ENCODE measurements at places on chromosomes 1 and 21.

GRCh38 chr1:217010253-217010652, 287.0 kb upstream of the ESRRG start:
- no peak for DNase-seq

GRCh38 chr21:43287795-43288755, 119.3 kb downstream of the CRYAA start:
- no peak for DNase-seq

GRCh38 chr1:58983162-58983561, 199.3 kb upstream of the JUN start:
- DNase-seq: no peak

- no peak for DNase-seq
Measured at GRCh38 chr1:19061343-19061742, 104.9 kb upstream of the IFFO2 start.

DNA sequence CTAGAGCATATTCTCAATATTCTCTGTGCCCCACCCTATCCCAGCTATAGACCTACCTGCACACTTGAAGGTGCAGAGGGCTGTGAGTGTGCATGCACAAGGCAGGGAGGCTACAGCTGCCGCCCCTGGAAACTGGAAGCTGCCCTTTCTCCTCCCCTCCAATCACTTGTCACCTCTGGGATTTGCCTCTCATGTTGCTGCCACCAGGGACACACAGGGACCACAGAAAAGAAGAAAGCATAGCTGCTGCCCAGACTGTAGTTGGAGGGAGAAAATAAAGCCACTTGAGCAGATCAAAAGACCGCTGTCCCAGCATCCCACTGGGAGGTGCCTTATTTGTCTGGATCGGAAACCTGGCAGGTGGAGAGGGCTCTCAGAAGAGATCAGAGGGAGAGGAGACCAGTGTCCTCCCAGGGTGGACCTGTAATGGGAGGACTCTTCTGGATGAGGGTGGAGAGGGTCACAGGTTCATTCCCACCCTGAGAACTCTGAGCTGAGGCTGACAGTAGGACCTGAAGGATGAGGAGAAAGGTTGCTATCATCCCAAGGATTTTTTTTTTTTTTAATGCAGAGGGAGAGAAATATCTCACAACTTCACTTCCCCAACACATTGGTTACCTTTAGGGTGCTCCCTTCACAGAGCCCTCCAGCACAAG, 7.6 kb upstream of the INPP5B start:
- no peak for DNase-seq

- DNase-seq: no peak
Measured at GRCh38 chr1:35565742-35566133, 7.4 kb upstream of the TFAP2E start.

- DNase-seq: no peak
Measured at GRCh38 chr1:2556678-2557481, 709 bp downstream of the TNFRSF14 start.

- no peak for DNase-seq
Measured at GRCh38 chr1:167291539-167292185, 71.0 kb downstream of the POU2F1 start.

GRCh38 chr1:47031585-47031984, 8.1 kb downstream of the CYP4X1 start:
- no peak for DNase-seq

- DNase-seq: no peak
Measured at GRCh38 chr1:37752213-37752582, 12.7 kb downstream of the EPHA10 start.

- DNase-seq: no peak
Measured at GRCh38 chr21:31490443-31490842, 146.4 kb upstream of the TIAM1 start.

- no peak for DNase-seq
Measured at GRCh38 chr21:20997311-20997635, 936 bp upstream of the NCAM2 start.

GRCh38 chr1:145962157-145963102, 1.9 kb downstream of the ANKRD34A start:
- DNase-seq: no peak

- DNase-seq: no peak
Measured at GRCh38 chr1:97461782-97462181, 459.1 kb downstream of the DPYD start.

DNA sequence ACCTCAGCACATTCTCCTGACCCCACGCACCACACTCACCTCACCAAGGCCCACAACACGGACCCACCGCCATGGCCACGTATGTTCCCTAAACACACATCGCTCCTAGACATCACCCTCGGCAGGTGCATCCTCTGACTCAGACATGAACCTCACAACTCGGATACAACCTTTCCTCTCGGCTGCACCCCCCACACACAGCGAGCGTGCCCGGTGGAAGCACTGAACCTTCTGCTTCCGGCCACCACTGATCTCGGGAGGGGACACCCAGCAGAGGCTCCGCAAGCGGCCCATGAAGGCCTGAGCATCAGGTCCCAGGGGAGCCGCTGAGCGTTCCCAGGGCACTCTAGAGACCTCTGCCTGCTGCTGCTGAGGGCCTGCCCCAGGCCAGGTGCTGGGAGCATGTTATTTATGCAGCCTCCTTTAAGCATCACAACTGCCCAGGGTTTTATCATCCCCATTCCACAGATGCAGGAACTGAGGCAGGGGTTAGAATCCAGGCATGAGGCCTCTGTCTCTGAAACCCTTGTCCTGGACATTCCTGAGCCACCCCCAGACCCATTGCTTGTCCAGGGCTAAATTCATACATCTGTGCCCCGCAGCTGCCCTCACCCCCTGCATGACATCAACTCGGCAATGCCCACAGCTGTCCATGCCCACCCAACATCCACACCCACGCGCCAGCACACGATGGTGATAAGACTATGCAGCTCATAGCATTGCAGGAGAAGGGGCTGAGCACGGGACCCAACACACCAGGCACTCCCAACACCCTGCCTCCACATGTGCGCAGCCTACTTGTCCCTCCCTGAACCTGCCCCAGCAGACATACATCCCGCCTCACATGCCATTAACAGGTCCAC, 27.0 kb downstream of the SDC3 start:
- no peak for DNase-seq

GRCh38 chr1:9316080-9316444, 23.4 kb downstream of the SPSB1 start:
- no peak for DNase-seq

DNA sequence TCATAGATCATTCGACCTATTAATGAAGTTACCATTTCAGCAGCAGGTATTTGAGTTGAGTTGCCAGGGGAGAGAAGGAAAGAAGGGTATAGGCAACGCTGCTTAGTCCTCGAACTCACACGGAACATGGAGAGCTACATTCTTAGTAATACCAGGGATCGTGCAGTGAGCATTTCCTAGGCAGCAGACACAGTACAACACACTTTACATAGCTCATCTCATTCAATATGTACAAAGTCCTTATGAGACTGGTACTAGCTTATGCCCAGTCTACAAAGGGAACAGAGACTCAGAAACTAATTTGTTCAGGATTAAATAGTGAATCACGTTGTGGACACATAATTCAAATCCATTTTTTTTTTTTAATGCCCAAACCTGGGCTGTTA, 25.6 kb downstream of the IRF2BP2 start:
- DNase-seq: no peak

DNA sequence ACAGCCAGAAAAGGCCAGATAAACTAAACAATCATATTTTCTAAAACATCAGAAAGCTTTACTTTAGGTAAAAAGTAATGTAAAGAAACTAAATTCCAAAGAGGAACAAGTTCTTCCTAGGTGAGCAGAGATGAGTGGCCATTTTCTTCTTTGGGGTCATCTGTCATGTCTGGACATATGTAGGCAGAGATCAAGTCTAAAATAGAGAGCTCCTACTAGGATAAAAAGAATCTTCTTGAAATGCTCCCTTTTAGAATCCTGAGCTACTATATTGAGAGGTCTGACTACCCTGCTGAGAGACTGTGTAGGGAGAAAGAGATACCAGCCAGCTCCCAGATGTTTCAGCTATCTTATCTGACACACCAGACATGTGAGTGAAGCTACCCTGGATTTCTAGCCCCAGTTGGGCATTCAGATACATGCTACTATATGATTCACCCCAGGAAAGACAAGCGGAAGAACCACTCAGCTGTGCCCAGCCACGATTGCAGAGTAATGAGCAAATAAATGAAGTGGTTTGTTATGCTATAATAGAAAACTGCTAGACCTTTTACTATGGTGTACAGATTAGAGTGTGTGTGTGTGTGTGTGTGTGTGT, 80.1 kb downstream of the TTLL7 start:
- DNase-seq: no peak

DNA sequence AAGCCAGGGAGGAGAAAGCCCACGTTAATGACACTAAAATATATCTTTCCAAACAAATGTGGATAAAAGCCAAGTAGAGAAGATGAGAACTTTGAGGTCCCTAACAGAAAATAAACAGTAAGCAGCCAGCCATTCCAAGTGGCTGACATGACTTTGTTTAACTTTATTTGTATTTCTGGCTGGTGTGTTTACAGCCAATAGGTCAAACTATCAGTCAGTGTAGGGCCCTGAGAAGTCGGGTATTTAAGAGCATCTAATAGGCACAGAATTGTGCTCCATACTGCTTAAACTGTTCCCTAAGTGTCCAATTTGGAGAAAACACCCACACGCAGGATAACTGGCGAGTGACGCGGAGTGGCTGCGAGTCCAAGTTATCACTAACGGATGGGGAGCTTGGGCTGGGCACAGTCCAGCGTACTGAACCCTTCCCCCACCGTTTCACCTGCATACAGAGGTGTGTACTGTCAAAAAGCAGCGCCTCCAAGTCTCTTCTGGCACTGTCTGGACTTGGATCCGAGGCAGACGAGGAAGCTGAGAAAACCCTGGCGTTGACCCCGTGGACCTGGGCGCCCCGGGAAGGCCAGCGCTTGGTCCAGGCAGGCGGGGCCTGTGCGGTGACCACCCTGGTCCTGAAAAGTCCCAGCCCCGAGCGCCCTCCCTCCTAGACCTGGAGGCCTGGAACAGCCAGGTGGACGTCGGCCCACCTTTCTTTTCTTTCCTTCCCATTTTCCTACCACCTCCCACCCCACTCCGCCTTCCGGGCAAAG, 662 bp upstream of the LGALS8 start:
- no peak for DNase-seq

DNA sequence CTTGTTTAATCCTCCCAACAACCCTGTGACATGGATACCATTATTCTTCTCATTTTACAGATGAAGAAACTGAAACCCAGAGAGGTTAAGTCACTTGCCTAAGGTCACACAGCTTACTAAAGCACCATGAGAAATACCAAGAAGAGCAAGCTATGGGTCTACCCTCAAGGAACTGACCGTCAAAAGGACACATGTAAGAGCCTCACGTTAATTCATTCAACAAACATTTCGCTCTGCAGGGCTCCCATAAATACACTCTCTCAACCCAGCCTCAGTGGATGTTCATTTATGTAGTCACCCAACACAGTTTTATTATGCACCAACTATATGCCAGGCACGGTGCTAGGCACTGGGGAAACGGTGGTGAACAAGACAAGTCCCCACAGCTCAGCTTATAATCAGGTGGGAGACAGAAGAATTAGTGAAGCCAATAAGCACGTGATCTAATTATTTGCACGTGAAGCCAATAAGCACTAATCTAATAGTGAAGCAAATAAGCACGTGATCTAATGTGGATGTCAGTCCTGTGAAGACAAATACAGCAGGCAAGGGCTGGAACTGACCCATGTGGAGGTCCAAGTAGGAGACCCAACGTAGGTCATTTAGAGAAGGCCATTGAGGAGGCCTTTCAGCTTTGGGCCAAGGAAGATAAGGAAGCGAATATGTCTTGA, 52.1 kb upstream of the ZBTB40 start:
- no peak for DNase-seq

DNA sequence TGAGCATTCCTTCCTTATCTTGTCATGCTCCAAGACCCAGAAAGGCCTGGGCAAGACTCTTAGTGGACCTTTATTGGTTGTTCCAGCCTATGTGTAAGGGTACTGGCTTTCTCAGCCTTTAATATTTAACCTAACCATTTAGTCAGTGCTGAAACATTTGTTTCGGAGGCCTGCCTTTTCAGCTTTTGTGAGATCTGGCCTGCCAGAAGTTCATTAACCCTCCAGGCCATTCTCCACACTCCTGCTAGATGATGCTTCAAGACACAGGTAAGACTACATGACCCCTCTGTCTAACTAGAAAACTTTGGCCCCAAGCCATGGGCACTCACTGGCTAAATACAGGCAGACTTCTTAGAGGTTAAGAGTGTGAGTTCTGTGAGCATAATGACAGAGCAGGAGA, 138.4 kb upstream of the ZP4 start:
- no peak for DNase-seq

GRCh38 chr21:46067505-46068201, 30.3 kb upstream of the COL6A2 start:
- DNase-seq: no peak

DNA sequence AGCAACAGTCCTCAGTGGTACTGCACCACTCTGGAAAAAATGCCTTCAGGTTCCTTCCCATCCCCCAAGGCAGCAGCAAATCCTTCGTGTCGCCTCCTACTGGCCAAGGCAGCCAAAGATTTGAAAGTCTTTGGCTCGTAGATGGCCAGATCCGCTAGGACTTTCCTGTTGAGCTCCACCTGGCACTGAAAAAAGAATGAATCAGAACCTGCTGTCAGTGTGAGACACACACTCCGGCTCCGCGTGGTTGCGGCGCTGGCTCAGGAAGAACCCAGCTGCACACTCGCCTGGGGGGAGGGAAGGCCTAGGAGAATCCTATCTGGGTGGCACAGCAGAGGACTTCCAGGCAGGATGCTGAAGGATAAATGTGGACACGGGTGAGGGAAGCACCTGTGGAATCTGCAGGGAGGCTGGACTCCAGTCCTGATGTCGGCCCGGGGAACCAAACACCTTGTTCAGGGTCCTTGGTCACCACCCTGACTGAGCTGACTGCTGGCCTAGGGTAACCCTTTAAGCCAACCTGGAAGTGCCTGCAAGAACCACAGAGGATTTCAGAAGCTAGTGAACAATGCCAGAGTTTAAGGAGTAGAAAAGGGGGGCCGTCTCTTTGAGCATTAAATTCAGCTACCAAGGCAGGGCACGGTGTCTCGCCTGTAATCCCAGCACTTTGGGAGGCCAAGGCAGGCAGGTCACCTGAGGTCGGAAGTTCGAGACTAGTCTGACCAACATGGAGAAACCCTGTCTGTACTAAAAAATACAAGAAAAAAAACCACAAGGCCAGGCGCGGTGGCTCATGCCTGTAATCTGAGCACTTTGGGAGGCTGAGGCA, 3.2 kb upstream of the CCNL2 start:
- DNase-seq: no peak

DNA sequence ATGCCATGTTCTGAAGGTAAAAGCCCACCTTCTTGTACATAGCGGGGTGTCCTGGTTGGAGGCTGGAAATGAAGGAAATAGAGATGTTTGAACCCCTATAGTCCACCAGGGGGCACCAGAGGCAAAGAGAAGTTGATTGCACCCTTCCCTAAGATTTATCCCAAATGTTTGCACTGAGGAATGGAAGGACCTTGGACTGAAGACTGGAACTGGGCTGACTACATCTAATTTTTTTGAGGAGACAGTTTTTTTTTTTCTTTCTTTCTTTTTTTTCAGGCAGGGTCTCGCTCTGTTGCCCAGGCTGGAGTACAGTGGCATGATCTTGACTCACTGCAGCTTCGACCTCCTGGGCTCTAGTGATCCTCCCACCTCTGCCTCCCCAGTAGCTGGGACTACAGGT, 55.3 kb upstream of the EIF4G3 start:
- DNase-seq: no peak

GRCh38 chr1:118223426-118223825, 38.4 kb upstream of the SPAG17 start:
- no peak for DNase-seq

- no peak for DNase-seq
Measured at GRCh38 chr1:113456967-113457366, 66.7 kb downstream of the MAGI3 start.

GRCh38 chr1:85352055-85352454, 75.6 kb upstream of the BCL10 start:
- no peak for DNase-seq

- no peak for DNase-seq
Measured at GRCh38 chr1:218510153-218510772, 165.1 kb downstream of the TGFB2 start.

Data from stimulated activated CD4-positive, alpha-beta T cell treated with anti-CD3 and anti-CD28 coated beads, Interleukin-1b, Interleukin-23, amount 100 ng/mL, for 1 hour (primary cell).